ENCODE measurements at places on chromosomes 13 and 19.
A peak's percentile ranks its signal among the peaks of the same experiment; 100 is the strongest.

- no peak overlapping the region for H3K4me3 ChIP-seq
- no peaks in the 10 kb centered on the region for H3K4me1 ChIP-seq
- no peaks in the 10 kb centered on the region for H3K27me3 ChIP-seq
- H3K27ac ChIP-seq: no peak overlapping the region
- no peaks in the 10 kb centered on the region for H3K36me3 ChIP-seq
- no peak for DNase-seq
These were observed 282.9 kb downstream of the OLFM4 start for GRCh38 chr13:53311561-53311960.

- no peaks in the 10 kb centered on the region for H3K36me3 ChIP-seq
- peaks cover 14% of the 10 kb centered on the region for H3K27me3 ChIP-seq
- H3K4me3 ChIP-seq: peak overlapping the region; percentile 92
- no peak overlapping the region for H3K27ac ChIP-seq
These were observed 3.7 kb downstream of the FGF9 start for GRCh38 chr13:21674490-21675009.

- H3K27me3 ChIP-seq: no peaks in the 10 kb centered on the region
- H3K4me3 ChIP-seq: no peak overlapping the region
- H3K27ac ChIP-seq: no peak overlapping the region
- H3K4me1 ChIP-seq: no peaks in the 10 kb centered on the region
- DNase-seq: no peak
These were observed 14.7 kb upstream of the PARP4 start for GRCh38 chr13:24527266-24527775.

GRCh38 chr13:99821741-99822140, 149.8 kb downstream of the ZIC5 start:
- no peak overlapping the region for H3K27ac ChIP-seq
- H3K27me3 ChIP-seq: no peaks in the 10 kb centered on the region
- DNase-seq: no peak
- no peaks in the 10 kb centered on the region for H3K36me3 ChIP-seq
- H3K4me3 ChIP-seq: no peak overlapping the region
- H3K4me1 ChIP-seq: no peaks in the 10 kb centered on the region

- no peaks in the 10 kb centered on the region for H3K4me1 ChIP-seq
- H3K36me3 ChIP-seq: no peaks in the 10 kb centered on the region
- no peak overlapping the region for H3K27ac ChIP-seq
These were observed 28.9 kb downstream of the AP2S1 start for GRCh38 chr19:46821512-46822409.

- no peaks in the 10 kb centered on the region for H3K36me3 ChIP-seq
- H3K4me3 ChIP-seq: no peak overlapping the region
- H3K27me3 ChIP-seq: no peaks in the 10 kb centered on the region
- H3K4me1 ChIP-seq: no peaks in the 10 kb centered on the region
- no peak overlapping the region for H3K27ac ChIP-seq
These were observed 38.6 kb downstream of the LIG4 start for GRCh38 chr13:108176685-108177274.

GRCh38 chr13:65932587-65933239, 1297.4 kb downstream of the PCDH9 start:
- H3K27me3 ChIP-seq: no peaks in the 10 kb centered on the region
- no peaks in the 10 kb centered on the region for H3K4me1 ChIP-seq
- no peaks in the 10 kb centered on the region for H3K36me3 ChIP-seq
- H3K4me3 ChIP-seq: no peak overlapping the region

- H3K27me3 ChIP-seq: no peaks in the 10 kb centered on the region
- H3K4me3 ChIP-seq: peak within 1 kb of the TSS; percentile 83
- peaks cover 7% of the 10 kb centered on the region for H3K4me1 ChIP-seq
- no peaks in the 10 kb centered on the region for H3K36me3 ChIP-seq
- peak within 1 kb of the TSS; percentile 65 for H3K27ac ChIP-seq
These were observed at the start of gene ZNF30 for GRCh38 chr19:34926685-34927375. ZNF30 (plus strand) TSS chr19:34926903; CDS start chr19:34929948, 3,045 bp downstream.

DNA sequence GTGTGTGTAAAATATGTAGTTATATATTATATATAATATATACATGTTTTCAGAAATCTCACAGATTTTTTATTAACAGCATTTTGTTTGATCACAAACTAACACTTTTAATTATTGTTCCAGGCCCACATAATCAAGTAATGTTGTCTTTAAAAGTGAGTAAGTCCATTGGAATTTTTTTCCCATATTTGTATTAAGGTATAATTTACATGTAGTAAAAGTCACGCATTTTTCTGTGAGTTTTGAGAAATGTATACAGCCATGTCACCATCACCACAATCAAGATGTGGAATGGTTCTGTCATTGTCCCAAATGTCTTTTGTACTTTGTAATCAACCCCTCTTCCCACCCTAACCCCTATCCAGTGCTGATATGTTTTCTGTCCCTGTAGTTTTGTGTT, 120.0 kb upstream of the RFC3 start:
- H3K4me1 ChIP-seq: no peaks in the 10 kb centered on the region
- no peaks in the 10 kb centered on the region for H3K27me3 ChIP-seq
- no peak for DNase-seq
- no peak overlapping the region for H3K27ac ChIP-seq
- no peak overlapping the region for H3K4me3 ChIP-seq
- H3K36me3 ChIP-seq: no peaks in the 10 kb centered on the region

DNA sequence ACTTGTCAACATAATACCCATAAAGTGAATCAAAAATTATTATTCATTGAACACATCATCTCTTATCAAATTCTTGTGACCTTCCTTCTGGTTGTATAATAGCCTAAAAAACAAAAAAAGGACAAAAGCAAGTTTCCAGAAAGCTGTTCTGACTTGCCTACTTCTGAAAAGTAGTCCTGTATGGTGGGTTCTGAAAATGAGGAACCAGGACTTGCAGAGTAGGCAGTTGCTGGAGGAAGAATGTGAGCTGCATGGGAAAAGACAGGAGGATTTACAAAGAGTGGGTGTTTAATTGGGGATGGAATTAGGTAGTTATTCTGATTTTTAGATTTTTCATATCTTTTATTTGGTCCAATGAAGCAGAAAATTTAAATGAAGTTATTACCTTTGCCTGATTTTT, 56.7 kb downstream of the RCBTB2 start:
- no peak for DNase-seq
- no peak overlapping the region for H3K27ac ChIP-seq
- H3K4me3 ChIP-seq: no peak overlapping the region
- H3K4me1 ChIP-seq: no peaks in the 10 kb centered on the region
- no peaks in the 10 kb centered on the region for H3K27me3 ChIP-seq

GRCh38 chr13:80235967-80236302, 105.0 kb downstream of the SPRY2 start:
- H3K27me3 ChIP-seq: no peaks in the 10 kb centered on the region
- no peak for DNase-seq
- H3K36me3 ChIP-seq: no peaks in the 10 kb centered on the region

DNA sequence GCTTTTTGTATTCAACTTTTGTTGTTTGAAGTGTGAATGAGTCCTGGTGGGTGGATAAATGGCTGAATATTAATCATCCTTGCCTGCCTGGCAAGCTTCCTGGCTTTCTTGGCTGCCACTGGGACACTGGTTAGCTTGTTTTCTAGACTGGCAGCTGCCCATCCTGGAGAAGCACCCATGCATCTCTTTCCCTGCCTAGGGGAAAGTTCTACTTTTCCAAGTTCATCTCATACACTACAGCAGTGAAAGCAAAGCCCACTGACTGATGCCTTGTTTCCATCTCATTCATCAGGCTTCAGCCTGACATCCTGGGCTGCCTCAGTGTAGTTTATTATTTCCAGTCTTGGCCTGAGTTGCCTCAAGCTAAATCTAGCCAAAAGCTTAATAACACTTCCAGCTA, 244.8 kb downstream of the PCDH20 start:
- H3K4me3 ChIP-seq: no peak overlapping the region
- DNase-seq: no peak
- no peaks in the 10 kb centered on the region for H3K4me1 ChIP-seq
- H3K36me3 ChIP-seq: no peaks in the 10 kb centered on the region

GRCh38 chr19:44747739-44748425, 626 bp upstream of the BCL3 start:
- no peaks in the 10 kb centered on the region for H3K27me3 ChIP-seq
- H3K27ac ChIP-seq: peak overlapping the region; percentile 92
- H3K4me1 ChIP-seq: peaks cover 73% of the 10 kb centered on the region
- peaks cover 3% of the 10 kb centered on the region for H3K36me3 ChIP-seq
- H3K4me3 ChIP-seq: peak overlapping the region; percentile 91
- no peak for DNase-seq

DNA sequence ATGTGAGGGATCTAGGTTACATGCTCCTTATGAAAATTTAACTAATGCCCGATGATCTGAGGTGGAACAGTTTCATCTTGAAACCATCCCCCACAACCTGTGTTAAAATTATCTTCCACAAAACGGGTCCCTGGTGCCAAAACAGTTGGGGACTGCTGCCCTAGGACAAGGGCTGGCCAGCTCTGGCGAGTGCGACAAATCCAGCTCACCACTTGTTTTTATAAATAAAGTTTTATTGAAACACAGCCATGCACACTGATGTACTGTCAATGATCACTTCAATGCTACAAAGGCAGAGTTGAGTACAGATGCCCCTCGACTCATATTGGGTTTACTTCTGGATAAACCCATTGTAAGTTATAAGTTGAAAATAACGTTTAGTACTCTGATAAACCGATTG, 235.3 kb downstream of the ATP8A2 start:
- H3K36me3 ChIP-seq: no peaks in the 10 kb centered on the region
- H3K4me1 ChIP-seq: no peaks in the 10 kb centered on the region
- no peaks in the 10 kb centered on the region for H3K27me3 ChIP-seq
- DNase-seq: no peak
- no peak overlapping the region for H3K4me3 ChIP-seq
- no peak overlapping the region for H3K27ac ChIP-seq

DNA sequence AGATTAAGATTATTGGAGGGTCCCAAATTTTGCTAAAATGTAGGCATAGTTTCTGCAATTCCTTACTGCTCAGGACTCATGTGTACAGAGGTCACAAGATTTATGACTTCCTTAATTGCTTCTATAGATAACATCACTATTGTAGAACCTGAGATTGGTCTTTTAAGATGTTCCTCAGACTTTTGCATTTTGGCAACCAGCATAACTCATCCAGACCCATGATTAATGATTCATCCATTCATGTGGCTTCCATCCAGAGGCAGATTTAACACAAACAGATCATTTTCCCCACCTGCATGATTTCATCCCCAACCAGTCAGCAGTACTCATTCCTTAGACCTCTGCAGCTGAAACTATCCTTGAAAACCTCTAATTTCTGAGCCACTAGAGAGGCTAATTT, 34.5 kb upstream of the CEACAM8 start:
- H3K27ac ChIP-seq: no peak overlapping the region
- no peaks in the 10 kb centered on the region for H3K4me1 ChIP-seq
- H3K27me3 ChIP-seq: no peaks in the 10 kb centered on the region
- no peak overlapping the region for H3K4me3 ChIP-seq

DNA sequence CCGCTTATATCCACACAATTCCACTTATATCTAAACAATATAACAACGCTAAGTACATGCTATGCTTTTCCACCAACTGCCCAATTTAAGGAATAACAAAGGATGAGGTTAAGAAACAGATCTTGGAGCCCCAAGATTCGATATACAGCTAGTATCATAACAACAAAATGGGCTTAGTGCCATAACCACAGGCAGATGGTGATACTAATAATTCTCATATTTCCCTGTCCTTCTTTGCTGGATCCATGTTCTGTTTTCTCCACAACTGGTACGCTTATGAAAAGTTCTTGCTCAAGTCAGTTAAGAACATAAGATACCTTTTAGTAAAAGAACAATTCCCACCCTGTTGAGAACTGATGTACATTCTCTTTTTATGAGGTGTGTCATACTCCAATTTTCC, 33.9 kb downstream of the CAB39L start:
- DNase-seq: no peak
- H3K4me1 ChIP-seq: no peaks in the 10 kb centered on the region
- H3K27ac ChIP-seq: no peak overlapping the region

DNA sequence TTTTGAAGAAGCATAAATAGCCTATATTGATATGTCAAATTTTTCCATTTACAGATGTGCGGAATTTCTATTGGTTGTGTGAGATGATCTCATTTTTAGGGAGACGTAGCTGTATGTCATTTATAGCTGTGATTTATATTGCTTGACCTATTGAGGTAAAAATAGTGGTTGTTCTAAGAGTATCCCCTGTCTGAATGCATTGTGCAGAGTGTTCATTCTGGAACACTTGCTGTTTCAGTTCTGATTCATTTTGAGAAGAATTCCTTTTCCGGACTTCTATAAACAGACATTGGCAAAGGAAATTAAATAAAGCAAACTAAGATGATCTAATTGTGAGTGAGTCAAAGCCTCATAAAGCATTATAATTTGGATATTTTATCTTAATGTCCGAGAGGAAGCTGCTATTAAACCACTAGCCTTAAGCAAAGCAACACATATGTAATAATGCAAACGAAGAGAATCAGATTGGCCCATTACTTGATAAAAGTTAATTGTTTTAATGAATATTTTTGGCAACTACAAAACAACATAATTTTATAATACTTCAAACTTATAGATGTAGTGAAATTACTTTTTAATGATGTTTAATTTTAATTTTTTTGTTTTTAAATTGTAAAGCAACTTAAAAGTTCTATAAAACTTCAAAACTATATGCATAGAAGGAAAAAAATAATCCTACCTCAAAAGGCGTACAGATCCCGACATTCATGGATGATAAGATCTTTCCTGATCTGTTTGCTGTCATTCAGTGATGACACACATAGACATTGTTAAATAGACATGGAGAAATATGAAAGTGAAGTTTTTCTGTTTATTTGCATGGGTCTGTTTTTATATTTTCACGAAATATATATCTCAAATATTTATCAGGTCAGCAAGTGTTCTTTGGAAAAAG, 942.6 kb upstream of the SLC10A2 start:
- H3K4me3 ChIP-seq: no peak overlapping the region
- H3K27ac ChIP-seq: no peak overlapping the region
- no peaks in the 10 kb centered on the region for H3K27me3 ChIP-seq

DNA sequence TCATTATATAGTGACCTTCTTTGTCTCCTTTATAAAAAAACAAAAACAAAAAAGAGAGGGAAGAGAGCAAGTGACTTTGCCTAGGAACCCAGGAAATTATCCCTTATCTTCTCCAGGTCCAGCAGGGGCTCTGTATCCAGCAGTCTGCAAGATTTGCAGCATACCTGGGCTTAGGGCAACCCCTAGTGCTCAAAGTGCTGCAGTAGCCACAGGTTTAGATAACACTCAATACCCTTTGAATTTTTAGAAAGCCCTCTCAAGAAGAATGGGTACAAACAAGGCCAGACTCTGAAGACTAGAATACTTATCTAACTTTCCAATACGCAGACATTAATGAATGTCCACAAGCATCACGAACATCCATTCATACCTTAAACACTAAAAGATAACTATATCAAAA, 43.2 kb downstream of the CCNA1 start:
- H3K27ac ChIP-seq: no peak overlapping the region
- H3K27me3 ChIP-seq: no peaks in the 10 kb centered on the region
- H3K36me3 ChIP-seq: no peaks in the 10 kb centered on the region
- no peak overlapping the region for H3K4me3 ChIP-seq
- H3K4me1 ChIP-seq: no peaks in the 10 kb centered on the region

GRCh38 chr19:20279516-20279915, 112.5 kb downstream of the ZNF486 start:
- no peaks in the 10 kb centered on the region for H3K36me3 ChIP-seq
- H3K4me1 ChIP-seq: no peaks in the 10 kb centered on the region
- H3K4me3 ChIP-seq: no peak overlapping the region

- H3K36me3 ChIP-seq: no peaks in the 10 kb centered on the region
- H3K27ac ChIP-seq: no peak overlapping the region
- no peaks in the 10 kb centered on the region for H3K27me3 ChIP-seq
- no peak overlapping the region for H3K4me3 ChIP-seq
These were observed 462.2 kb downstream of the TSHZ3 start for GRCh38 chr19:30887042-30887441.

- H3K4me1 ChIP-seq: no peaks in the 10 kb centered on the region
- H3K4me3 ChIP-seq: no peak overlapping the region
- no peaks in the 10 kb centered on the region for H3K36me3 ChIP-seq
- DNase-seq: no peak
These were observed 4.3 kb downstream of the ONECUT3 start for GRCh38 chr19:1757468-1758230.

GRCh38 chr13:94031609-94032008, 447.9 kb downstream of the DCT start:
- no peaks in the 10 kb centered on the region for H3K36me3 ChIP-seq
- no peak overlapping the region for H3K27ac ChIP-seq
- H3K4me3 ChIP-seq: no peak overlapping the region
- DNase-seq: no peak
